ENCODE measurements at places on chromosomes 11 and 22. TPM values are rescaled to one million over a fixed set of nuclear protein-coding genes. Genes with fewer than 3 reads are reported as not detected.

DNA sequence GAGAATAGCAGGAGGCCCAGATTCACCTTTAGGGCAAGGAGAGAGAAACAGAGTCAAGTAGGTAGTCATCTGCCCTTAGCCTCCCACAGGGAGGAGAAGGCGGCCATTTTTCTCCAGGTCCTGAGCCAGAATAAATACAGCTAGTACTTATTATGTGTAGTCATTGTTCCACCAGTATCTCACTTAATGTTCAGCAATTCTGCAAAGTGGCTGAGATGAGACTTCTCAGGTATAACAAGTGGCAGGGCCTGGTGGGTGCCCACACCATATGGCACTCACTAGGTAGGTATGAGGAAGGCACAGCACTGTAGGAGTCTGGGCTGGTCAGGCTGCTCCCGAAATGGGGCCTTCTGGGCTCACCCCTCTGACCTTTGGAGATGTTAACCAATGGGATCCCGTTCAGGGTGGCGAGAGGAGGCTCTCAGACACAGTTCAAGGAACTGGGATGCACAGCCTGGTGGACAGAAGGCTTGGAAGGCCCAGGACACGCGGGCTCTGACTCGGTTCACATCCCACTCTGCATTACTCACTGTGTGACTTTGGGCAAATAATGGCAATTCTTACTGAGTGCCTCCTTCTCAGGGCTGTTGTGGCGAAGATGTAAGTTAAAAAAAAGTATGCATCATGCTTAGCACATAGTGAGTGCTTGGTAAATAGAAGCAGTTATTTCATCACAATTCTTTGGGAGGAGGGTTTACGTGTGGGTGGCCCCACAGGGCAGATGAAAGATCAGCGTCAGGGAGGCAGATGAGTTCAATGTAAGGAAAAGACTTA lies 25.1 kb downstream of the RTN4RL2 start:
- DNase-seq = no peak

DNA sequence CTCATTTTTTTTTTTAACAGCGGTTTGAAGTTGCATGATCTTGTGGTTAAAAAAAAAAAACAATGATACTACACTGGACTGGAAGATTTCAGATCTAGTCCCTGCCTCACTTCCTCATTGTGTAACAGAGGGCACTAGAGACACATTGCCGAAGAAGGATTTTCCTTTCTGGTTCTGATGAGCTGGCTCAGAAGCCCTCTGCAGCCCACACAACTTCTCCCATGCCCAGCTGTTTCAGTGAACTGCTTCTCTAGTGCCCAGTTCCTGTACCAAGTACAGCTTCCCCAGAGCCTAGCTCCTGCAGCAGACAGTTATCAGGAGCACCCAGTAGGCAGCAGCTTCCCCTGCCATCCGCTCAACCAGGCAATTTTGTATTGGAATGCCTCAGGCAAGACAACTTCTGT lies 29.5 kb upstream of the ANO5 start:
- DNase-seq = no peak

- no peak for DNase-seq
These were observed 39.4 kb downstream of the TRMU start for GRCh38 chr22:46374663-46375474.

- DNase-seq = no peak
These were observed 2.3 kb downstream of the ADORA2A start for GRCh38 chr22:24429411-24430365.

- DNase-seq = no peak
These were observed 609.5 kb downstream of the BRD1 start for GRCh38 chr22:49218142-49218541.

DNA sequence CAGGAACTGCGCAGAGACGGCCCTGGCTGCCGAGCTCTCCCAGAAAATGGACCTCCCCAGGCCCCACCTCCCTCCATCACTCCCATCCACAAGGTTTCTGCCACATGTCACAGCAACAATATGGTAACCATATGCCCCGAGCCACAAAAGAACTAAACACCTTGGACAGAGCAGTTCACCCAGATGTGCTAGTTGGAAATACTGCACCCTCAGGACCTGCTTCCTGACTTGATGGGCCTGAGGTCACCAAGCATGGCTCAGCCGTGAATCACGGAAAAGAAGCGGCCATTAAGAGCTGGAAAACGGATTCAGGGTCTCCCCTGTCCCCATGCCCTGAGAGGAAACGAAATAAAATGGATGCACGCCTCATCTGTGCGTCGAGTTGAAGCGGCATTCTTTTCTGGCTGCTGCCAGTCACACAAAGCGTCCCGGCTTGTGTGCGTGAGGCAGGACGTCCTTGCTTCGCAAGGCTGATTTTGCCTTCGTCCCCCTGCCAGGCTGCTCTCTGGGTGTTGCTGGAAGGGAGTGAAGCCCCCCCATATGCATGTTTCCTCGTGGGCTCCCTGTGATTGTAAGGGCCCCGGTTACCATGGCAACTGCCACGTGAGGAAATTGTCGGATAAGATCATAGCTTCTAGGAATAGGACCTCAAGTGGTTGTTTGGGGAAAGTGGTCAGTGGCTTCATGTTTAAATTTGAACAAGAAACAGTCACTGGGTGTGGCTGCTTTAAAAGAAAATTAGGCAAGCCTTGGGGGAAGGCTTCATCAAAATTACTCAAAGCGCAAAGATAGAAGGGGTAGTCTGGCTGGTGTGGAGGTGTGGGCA lies 51.7 kb downstream of the FLI1 start:
- DNase-seq = no peak

GRCh38 chr22:27514601-27515523 lies 286.7 kb downstream of the MN1 start:
- no peak for DNase-seq

- DNase-seq = no peak
These were observed 68.0 kb upstream of the KCNQ1OT1 start for GRCh38 chr11:2767801-2768200.

The CCDC81 gene
- total RNA-seq = 0.33 TPM

The SELENOO gene
- total RNA-seq = 29.5 TPM
